B cell (primary cell): ENCODE measurements at places on chromosomes 7 and 10.

GRCh38 chr7:84251277-84251781 is 56.7 kb upstream of the SEMA3A start:
- no peak for DNase-seq

DNA sequence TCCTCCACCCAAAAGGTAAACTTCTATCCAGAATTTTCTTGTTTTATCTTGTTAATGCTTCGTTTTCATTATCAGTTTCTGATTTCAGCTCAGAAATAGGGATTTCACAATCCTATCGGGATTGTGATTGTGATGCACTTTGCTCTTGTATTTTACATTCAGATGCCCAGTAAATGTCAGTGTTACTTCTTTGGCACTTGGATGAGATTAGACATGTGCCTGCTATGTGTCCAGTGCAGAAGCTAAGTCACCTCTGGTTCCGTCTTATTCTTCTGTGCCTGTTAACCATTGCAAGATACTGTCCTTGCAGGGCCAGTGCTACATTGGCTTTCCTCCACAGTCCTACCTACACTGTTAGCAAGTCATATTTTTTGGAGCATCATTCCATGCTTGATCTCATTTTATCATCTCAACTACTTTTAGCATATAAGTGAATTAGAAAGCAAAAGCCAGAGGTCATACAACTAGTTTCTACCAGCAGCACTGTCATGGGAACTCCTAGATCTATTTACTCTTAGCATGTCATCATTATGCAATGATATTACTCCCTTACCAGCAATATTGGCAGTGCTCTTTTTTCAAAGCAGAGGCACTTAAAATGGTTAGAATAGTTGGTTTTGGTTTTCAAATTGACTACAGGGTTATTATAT is 26.7 kb downstream of the ZNF277 start:
- no peak for DNase-seq

- DNase-seq = peak; percentile 47
Observed at GRCh38 chr10:119189811-119190282, 11.2 kb upstream of the PRDX3 start.

DNA sequence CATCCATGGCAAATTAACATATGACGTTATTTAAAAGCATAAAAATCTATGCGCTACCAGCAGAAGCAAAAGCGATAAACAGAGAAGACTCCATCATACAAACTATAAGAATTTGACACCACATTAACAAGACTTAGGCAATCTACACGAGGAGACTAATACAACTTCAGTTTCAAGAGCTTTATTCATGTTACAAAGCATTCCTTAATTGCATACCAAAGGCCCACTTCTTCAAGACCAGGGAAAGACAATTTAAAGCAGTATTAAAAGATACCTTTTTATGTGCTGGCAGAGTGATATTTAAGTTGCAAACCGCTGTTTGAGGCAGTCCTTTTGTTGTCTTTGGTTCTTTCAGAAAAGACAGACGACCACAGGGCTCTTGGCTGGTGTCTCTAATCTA is 176.0 kb upstream of the CCDC6 start:
- DNase-seq = no peak

DNA sequence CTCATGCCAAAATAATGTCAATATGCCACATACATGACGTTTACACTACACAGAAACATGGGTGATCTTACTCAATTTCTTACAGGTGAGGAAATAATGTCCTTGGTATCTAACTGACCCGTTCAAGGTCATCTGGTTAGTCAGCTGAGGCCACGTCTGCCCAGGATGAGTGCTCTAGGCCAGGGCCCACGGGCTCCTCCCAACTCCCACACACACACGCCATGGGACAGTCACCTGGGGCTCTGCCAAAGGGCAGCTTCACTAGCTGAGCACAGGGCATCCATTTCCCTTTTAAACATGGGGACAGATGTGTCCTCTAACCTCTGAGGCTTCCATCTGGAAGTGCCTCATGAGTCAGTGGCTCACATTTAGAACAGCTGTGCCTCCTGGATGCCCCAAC is 123.9 kb downstream of the TNS3 start:
- DNase-seq = no peak

GRCh38 chr10:50541921-50542320 is 81.8 kb downstream of the SGMS1 start:
- no peak for DNase-seq

- DNase-seq = no peak
Observed at GRCh38 chr10:12372846-12373245, 23.5 kb downstream of the CAMK1D start.

GRCh38 chr10:113326160-113327111 is 226.4 kb upstream of the HABP2 start:
- DNase-seq = no peak

GRCh38 chr10:122014652-122015248 is 25.8 kb downstream of the TACC2 start:
- no peak for DNase-seq

DNA sequence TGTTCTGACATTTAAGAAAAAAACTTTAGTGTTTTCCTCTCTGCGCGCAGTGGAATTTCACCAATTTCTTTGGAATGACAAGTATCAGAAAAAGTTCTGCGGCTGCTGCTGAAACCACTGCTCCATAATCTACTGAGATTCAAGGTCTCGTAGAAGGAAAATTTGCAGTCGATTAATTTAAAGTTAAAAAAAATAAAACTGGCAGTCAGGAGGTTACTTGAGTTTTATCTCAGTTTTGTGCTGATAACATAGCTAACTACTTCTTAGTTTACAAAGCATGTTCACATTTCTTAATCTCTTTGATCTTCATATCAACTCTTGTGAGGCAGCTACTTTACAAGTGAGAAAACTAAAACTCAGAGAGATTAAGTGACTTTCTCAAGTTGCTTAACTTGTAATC is 18.2 kb upstream of the CALD1 start:
- DNase-seq = no peak

- no peak for DNase-seq
Observed at GRCh38 chr7:710161-710560, 16.3 kb upstream of the DNAAF5 start.

- DNase-seq = peak; percentile 26
Observed at GRCh38 chr10:12617191-12618175, 268.1 kb downstream of the CAMK1D start.

DNA sequence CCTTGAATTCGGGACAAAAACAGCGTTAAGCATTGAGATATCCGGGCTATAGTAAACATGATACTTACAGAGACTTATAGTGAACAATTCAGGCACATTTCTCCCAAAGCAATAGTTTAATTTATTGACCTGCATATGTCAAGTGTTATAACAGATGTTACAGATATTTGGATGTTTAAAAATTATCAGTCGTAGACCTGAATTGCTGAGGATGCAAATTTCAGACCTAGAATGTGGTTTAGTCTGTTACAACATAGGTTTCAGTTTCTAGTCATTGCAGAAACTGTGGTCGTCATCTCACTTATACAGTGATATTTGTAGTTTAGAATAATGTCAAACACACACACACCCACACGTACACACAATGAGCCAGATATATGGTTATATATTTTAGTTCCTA is 85.2 kb downstream of the VTI1A start:
- DNase-seq = peak; percentile 27

DNA sequence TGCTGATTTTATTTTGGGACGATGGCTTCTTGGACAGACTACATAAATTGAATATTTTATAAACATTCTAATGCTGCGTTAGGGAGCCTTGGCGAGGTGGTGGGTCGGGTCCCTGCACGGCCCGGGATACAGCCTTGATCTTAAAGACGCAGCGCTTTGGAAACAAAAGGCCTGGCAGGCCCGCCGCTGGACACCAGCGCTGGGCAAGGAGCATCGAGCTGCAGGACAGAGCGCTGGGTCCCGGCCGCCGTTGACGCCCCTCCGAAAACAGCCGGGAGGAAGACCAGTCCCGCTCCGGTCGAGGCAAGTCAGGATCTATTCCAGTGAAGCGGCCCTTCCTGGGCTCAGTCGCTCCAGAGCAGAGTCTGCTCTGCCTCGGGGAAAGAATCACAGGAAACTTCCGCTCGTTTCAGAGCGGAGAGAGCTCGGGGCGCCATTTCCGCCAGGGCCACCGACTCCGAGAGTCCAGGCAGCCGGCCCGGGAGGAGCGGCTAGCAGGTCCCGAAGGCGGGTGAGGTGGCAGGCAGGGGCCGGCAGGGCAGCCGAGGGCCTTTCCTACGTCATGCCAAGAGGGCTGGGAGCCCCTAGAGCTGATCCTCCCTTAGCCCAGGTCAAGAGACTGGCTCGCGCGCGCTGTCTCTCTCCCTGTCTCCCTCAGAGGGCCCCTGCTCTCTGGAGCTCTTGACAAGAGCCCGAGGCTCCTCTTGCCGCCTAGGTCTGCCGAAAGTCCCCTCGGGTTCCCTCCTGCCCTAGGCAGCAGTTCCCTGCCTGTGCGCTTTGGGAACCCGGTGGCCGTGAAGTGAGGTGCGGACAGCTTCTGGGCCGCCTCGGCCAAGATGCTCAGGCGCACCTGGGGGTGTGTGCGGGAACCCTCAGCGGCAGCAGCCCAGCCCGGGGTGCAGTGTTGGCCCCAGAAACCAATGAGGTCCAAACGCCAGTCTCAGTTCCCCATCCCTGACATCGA is 1.4 kb upstream of the DRGX start:
- no peak for DNase-seq

DNA sequence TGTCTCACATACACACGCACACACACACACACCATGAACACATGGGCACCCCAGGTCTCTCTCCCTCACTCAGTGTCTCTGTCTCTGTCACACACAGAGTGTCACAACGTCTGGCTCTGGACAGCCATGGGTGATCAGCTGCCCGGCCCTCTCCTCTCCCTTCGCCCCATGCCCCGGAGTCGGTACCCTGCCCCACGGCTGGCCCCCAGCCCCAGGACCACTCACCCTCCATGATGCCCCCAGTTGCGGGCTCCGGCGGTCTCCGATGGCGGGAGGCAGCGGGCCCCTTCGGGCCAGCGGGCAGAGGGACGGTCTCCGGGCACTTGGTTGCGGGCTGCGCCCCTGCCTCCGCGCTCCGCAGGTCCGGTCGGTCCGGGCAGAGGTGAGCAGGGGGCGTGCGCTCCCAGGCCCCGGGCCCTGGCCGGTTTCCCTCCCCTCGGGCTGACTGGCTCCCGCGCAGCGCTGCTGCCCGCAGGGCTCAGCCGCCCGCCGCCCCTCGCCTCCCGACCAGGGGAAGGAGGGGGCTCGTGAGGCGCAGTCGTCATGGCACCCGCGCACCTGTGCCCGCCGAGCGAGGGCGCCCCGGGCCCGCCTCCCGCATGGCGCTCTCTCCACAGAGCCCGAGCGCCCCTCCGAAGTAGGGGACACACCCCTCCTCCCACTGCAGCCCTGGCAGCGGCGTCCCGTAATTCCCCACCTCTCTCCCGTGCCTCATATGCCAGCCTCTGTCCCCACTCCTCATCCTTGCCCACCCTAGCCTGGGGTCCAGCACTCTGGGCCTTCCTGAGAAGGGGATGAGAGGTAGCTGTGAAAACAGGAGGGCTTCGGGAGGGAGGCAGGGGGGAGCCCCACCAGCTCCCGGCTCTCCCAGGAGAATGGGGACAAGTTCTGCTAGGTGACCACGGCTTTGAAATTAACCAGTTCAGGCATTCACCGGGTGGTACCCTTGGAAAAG is at the start of gene NPFFR1:
Gene NPFFR1, minus strand, starts transcription at position 560 of the 955 bp plus-strand sequence. Its CDS starts 328 bp downstream, at position 232.
- no peak for DNase-seq

- DNase-seq = no peak
Observed at GRCh38 chr7:151897951-151898686, 21.2 kb upstream of the PRKAG2 start.

GRCh38 chr7:112207765-112208164 is 1.3 kb downstream of the ZNF277 start:
- no peak for DNase-seq

DNA sequence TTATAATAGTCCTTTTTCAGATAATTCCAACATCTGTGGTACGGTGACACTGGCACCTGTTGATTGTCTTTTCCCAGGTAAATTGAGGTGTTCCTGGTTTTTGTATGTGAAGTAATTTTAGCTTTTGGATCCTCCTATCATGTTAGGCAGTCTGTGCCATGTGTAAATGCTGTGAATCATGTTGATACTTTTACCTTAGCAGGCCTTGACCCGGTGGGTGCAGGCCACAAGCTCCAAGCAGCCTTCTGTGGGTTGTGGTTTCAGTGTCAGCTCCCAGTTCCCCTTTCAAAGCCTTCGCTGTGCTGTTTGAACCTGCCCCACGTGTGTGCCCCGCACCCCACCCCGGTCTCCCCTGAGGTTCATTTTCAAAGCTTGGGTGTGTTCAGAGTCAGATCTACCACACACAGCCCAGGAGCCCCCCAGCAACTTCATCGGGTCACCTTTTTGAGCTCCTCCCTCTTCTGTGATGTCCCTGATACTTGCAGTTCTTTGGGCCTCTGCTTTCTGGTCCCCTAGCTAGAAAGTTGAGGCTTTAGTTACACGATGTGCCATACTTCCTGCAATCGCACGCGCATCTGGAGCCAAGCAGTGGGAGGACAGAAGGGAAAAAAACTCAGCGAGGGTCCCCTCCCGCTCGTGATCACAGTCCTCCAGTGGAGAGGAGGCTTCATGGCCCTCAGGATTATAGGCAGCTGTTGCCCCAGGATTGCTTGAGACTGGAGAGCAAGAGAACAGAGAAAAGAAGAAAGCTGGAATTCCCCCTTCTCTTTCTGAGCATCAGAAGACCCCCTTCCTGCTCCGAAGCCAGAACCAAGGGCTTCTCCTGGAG is 8.7 kb upstream of the BHLHA15 start:
- peak; percentile 91 for DNase-seq

DNA sequence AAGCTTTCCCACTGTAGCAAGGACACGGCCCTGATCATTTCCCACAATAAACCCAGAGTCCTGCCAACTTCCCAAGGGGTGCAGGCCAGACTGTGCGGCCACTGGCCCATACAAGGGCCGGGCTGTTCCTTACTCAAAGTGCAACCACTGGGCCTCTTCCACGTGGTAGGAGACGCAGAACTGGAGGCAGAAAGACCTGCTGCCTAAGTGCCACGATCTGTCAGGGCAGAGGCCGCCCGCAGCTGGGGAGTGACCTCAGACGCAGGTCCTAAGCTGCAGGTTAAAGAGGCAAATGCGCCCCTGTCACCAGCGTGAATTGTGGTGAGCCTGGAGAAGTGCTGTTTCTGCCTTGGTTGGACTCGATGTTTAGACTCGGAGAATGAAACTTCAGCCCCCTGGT is 26.2 kb downstream of the GPER1 start:
- no peak for DNase-seq

DNA sequence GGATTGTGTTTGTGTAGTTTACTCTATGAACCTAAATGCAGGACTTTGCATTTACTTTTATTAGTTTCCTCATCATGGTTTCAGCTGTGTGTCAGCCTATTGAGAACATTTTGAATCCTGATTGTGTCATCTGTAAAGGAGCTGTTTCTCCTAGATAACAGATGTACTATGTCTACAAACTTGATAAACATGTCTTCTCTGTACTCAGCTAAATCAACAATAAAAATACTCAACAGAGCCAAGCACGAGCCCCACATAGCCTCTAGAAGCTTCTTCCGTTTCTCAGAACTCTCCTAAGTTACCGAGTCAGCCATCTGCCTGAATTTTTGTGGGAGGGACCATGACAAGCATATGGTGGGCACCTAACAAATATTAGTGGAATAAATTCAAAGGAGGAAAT is 234.7 kb downstream of the SKAP2 start:
- DNase-seq = no peak

GRCh38 chr7:158188676-158189075 is 398.9 kb downstream of the PTPRN2 start:
- no peak for DNase-seq
